HS-5 (cell line): ENCODE measurements at places on chromosomes 11 and 22.

DNA sequence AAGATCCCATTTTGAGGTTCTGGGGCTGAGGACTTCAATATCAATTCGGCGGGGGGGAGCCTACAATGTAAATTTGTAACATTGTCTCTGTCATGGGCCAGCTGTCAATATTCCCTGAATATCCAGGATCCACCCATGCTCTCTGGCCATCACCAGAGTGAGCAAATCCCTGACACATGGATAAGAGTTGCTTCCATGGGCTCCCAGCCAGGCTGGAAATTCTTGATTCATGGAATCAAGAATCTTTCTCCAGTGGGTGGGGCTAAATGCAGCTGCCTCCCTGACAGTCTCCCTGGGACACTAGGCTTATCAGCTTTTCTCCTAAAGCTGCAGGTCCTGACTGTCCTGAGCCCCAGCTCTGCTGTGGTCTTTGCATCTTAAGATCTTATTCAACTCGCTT, 86.9 kb upstream of the IGLL5 start:
- DNase-seq: no peak

- no peak for DNase-seq
Measured at GRCh38 chr22:50698546-50698945, 25.9 kb downstream of the SHANK3 start.

DNA sequence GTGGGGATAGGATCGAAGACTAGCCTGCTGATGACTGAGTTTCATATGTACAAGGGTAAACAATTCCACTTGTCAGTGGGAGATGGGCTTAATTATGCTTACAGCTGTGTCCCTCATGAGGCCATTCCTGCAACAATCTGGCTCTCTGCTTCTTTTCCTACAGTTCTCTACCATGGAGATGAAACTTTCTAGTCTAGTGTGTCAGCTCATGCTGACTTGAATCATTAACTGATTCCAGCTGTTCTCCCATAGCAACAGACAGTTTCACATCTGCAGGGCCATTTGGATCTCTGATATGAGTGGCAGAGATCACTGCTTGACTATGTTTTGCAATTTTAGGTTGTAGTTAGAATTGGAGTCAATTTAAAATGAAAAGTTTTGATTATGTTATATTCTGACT, 1251.7 kb upstream of the RAG2 start:
- no peak for DNase-seq

- no peak for DNase-seq
Measured at GRCh38 chr11:131063638-131064037, 147.4 kb upstream of the SNX19 start.

GRCh38 chr22:45774001-45774670, 102.5 kb downstream of the ATXN10 start:
- no peak for DNase-seq

- DNase-seq: no peak
Measured at GRCh38 chr11:79742176-79742575, 301.3 kb upstream of the TENM4 start.

DNA sequence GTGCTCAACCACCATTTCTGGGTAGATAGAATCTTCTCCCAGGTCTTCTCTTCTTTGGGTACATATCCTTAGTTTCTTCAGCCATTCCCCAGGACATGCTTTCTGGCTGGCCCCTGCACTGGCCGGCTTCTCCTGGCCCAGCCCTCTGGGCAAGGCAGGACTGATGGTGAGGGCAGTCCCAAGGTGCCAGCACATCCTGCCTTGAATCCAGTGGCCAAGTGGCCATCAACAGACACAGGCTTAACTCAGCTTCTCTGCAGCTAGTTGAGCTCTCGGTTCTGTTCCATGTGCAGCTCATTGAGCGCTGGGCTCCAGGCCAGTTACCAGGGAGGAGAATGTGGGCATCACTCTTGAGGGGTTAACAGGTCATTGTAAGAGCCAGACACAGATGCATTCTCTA, 17.6 kb downstream of the SMIM38 start:
- DNase-seq: no peak

GRCh38 chr11:122137078-122137793, 21.2 kb upstream of the BLID start:
- peak; percentile 85 for DNase-seq

- DNase-seq: peak; percentile 24
Measured at GRCh38 chr11:75867778-75868374, 52.9 kb downstream of the UVRAG start.

GRCh38 chr11:85643191-85643614, 4.6 kb upstream of the TMEM126A start:
- no peak for DNase-seq

DNA sequence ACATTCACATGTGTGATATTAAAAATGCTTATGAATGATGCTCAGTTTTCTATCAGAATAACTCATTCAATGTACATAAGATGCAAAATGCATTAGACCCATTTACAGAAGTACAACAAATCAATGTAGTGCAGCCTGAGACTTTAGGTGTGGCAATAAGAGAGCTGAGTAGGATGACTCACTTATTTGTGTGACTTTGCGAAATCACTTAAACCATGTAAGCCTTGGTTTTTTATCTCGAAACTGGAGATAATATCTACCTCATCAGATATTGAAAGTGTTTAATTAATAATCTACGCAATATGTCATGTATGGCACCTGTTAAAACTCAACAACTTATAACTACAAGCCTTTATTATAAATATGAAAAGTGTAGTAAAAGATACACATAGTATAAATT, 105.7 kb upstream of the LUZP2 start:
- peak; percentile 34 for DNase-seq

- DNase-seq: no peak
Measured at GRCh38 chr22:34395370-34395769, 475.1 kb upstream of the LARGE1 start.

DNA sequence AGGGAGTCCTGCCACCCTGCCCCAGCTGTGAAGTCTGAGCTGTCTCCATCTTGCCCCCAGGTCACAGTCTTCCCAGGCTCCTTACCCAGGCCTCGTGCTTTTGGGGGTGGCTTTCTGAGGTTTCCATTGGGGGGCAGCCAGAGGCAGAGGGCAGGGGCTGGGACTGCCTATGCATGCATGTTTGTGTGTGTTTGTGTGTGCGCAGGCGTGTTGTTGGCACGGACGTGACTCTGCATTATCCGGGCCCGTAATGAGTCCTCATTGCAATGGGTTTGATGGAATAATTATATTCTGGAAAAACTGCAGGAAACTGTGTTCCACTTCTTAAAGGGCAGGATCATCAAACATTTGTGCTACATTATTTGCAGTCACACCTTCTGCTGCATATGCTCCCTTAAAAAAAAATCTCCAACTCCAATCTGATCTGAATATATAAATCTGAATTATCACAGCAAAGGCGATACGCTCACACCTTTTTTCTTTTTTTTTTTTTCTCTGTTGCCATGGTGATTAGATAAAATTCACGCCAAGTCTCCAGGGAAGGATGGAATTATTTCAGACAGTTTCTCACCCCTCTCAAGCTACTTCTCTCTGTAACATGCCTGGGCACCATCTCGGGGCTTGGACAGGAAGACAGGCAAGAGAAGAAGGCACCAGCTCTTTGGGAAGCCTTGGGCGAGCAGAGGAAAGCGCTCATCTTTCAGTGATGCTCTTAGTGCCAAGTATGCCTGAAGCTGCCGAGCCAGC, 45.9 kb downstream of the DSCAML1 start:
- DNase-seq: no peak

DNA sequence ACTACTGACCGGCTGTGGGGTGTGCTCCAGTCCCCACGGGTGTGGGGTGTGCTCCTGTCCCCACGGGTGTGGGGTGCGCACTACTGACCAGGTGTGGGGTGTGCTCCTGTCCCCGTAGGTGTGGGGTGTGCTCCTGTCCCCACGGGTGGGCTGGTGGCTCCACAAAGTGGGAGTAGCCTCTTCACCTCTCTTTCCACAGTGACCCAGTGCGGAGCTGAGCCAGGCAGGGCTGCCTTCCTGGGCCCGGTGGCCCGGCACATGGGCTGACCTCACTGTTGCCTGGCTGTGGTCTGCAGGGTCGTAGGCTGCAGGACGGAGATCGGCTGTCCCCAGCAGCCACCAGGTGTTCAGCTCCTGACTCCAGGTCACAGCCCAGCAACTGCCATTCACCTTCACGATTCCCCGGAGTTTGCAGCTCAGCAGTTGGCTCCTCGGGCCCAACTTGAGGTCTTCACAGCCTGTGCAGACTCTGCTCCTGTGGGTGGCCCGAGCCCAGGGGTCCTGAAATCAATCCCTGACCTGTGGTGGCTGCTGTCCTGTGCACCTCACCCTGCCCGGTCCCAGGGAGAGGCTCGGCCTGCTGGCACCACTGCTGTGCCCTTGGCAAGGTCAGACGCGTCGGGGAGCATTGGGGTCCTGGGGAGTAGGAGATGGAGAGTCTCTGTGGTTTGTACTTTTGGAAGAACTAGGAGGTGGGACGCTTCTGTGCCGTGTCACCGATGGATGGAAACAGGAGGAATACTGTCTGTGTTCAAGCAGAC, 414.3 kb downstream of the TBC1D22A start:
- no peak for DNase-seq

DNA sequence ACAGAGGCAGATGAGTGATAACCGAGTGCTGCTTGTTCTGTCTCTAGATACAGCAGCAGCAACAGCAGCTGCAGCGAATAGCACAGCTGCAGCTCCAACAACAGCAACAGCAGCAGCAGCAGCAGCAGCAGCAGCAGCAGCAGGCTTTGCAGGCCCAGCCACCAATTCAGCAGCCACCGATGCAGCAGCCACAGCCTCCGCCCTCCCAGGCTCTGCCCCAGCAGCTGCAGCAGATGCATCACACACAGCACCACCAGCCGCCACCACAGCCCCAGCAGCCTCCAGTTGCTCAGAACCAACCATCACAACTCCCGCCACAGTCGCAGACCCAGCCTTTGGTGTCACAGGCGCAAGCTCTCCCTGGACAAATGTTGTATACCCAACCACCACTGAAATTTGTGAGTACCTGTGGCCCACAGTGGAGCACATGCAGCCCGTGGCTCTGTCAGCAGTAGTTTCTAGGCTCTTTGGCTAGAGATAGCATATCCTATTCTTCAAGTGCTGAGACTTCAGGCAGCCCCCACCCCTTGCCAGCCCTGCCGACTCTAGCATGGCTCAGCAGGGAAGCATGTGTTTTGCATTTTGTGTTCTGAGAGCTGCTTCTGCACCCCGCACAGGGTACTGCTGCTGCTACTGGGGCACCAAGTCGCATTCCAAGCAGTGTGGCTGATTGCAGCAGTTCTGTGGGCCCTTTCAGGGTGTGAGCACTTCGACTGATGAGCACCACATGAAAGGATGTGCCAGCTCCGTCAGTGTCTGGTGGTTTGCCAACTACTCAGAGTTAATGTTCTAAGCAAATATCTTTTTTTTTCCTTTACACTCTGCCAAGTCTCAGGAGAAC, 59.2 kb downstream of the MED15 start:
- DNase-seq: peak; percentile 75

GRCh38 chr22:37604875-37605274, 3.8 kb upstream of the GGA1 start:
- no peak for DNase-seq

DNA sequence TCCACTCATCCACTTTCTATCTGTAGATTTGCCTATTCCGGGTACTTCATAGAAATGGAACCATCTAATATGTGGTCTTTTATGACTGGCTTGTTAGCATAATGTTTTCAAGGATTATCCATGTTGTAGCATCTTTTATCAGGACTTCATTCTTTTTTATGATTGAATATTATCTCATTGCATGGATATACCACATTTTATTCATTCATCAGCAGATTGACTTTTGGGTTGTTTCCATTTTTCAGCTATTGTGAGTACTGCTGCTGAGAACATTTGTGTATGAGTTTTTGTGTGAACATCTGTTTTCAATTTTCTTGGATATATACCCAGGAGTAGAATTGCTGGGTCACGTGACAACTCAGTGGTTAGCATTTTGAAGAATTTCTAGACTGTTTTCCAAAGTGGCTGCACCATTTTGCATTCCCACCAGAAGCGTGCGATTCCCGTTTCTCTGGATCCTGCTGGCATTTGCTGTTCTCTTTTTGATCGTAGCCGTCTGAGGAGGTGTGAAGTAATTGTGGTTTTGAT, 8.9 kb downstream of the DERL3 start:
- DNase-seq: peak; percentile 28

- no peak for DNase-seq
Measured at GRCh38 chr22:39498802-39499201, 3.3 kb upstream of the MIEF1 start.

- DNase-seq: no peak
Measured at GRCh38 chr11:77886401-77886800, 65.5 kb downstream of the AAMDC start.

- DNase-seq: no peak
Measured at GRCh38 chr11:94675239-94675638, 92.9 kb upstream of the AMOTL1 start.

DNA sequence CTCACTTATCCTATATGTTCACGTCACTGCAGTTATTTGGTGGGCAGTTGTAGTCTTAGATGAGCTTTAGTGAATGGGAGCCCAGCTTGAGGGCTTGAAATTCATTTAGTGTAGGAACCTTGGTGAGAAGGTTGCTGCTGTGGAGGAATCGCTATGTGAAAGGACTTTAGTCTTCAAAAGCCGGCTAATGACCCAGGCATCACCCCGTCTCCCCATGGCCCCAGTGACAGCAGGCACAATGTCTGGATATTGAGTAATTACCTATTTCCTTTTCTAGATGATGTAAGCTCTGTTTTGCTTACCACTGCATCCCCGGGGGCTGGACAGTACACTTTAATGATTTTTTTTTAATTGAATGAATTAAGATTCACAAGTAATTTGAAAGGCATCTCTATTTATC, 283.2 kb downstream of the ST3GAL4 start:
- no peak for DNase-seq

DNA sequence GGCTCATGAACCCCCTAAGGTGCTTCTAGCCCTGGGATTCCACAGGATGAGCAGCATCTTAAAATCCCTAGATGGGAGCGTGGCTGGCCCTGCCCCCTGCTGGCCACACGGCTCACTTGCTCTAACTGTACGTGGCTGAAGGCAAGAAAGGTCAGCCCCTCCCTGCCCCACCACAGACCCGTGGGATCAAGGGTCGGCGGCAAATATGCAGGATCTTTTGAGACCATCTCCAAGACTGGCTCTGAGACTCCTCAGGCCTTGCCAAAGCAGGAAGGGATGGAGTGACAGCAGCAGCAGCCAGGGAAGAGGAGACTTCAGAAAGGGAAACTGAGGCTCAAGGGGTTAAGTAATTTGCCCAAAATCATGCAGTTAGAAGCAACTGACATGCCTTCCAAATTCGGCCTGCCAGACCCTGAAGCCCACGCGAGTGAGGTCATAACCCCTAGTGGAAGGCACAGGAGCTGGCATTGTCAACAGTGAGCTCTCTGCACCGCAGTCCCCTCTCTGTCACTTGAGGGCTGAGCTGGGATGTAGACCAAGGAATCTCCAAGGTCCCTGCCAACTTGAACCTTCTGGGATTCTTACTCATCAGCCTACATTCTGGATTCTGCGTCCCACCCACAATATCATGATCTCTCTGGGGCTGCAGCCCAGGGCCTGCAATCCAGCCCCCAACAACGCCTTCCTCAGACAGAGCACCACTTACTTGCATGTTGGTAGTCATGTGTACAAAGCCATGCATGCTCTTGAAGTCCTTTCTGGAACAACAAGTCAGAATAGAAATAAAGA, 31.4 kb downstream of the CREB3L1 start:
- DNase-seq: no peak

DNA sequence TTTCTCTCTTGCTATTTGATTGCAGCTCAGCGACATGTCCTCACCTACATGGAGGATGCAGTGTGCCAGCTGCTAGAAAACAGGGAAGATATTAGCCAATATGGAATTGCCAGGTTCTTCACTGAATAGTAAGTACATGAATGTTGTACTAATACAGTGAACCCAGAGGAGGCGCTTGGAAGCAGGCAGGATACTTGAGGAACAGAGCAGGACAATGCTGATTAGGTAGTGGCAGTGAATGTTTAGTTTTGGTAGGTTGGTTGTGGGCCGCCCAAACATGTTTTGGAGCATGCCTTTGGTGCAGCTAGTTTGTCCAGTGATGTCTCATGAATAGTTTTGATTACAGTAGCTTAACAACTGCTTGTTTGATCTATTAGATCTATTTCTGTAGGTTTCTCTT, 50.6 kb downstream of the CSTPP1 start:
- DNase-seq: no peak
